ENCODE measurements at places on chromosomes 12 and 14.

DNA sequence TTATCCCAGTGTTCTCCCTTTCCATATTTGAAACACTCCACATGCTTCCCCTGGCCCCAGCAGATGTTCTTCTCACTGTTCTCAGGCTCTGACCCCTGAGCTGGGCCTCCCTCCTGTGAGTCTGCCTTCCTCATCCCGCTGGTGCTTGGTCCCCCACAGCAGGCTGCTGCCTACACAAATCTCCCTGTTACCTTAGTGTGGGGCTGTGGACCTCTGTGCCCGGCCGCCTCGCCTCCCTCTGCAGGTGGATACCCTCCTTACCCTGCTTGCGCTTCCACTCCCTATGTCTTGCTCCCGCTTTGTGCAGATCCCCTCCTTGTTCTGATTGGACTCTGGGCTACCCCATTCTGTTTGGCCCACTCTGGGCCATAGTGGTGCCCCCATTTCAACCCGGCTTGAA is 6.9 kb downstream of the DERA start:
- DNase-seq, result no peak

GRCh38 chr14:31029016-31029970 is 3.1 kb upstream of the STRN3 start:
- no peak for DNase-seq

DNA sequence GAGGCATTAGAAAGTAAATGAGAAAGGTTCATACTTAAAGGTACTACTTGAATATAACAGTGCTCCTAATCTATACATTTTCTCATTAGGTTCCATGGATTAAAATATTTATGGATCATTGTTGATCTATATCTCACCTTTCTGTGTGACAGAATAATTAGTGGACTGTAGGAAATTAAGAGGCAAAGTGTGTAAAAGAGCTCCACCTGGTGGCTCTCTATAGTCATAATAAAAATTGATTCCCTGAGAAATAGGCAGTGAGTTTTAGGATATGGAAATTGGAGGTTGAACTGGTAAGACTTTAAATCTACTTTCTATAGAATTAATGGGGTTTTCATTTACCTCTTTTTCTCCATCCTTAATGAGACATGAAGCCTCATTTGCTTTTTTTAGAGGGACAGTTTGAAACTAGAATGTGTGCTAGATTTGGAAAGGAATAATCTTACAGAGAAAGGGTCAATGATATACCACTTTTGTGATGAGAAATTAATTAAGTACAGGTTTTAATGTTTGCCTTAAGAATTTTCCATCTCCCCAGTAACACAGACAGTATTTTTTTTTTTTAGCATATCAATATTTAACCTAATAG is 11.8 kb upstream of the DERA start:
- no peak for DNase-seq

DNA sequence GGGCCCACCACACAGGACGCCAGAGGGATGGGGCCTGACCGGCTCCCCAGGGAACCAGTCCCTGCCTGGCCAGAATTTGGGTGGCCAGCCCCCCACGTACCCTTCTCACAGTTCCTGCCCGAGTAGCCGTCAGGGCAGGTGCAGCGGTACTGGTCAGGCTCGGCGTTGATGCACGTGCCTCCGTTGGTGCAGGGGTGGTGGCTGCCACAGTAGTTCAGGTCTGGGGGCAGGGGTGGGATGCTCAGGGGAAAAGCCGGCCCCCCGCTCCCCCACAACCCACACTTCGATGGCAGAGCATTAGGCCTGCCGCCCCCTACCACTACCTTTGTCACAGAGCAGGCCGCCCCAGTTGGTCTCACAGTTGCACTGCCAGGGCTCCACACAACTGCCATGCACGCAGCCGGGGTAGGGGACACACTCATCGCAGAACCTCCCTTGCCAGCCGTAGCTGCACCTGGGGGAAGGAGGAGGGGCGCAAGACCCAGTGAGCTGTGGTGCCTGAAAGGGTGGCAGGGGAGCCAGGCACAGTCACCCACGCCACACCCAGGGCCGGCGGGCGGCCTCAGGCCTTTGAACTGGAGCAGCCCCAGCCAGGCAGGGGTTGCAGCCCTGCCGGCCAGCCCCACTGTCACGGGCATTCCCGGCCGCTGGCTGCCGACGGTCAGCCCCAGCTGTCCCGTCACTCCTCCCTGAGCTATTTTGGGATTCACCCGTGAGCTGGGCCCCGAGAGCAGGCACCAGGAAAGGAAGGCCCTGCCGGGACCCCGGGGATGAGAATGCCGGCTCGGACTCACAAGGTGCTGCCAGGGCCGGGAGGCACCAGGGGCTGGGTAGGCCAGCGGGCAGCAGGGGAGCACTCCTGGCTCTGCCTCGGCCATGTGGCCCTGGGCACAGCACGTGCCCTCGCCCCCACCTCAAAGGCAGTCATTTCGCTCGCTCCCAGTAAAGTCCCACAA is 16.5 kb downstream of the JAG2 start:
- no peak for DNase-seq

DNA sequence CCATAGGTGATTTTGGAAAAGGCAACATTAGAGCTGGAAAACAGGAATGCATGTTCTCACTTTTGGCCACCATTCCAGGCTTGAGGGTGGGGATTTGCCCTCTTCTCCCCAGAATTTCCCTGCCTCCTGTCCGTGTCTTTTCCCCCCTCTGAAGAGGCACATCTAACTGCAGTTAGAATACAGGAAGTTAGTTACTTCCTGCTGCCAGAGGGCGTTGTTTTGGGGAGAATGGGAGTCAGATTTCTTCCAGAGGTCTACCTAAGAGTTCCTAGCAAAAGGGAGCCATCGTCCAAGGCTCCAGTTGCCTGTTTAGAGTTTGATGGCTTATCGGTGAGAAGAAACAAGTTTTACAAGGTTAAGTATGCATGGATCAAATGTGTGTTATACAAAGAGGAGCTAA is 112.8 kb upstream of the IGF1 start:
- no peak for DNase-seq

GRCh38 chr12:111685322-111685810 is 390 bp downstream of the BRAP start:
- no peak for DNase-seq

GRCh38 chr12:108786450-108786849 is 55.1 kb upstream of the CORO1C start:
- DNase-seq, result no peak

- DNase-seq, result peak; percentile 1
Measured at GRCh38 chr12:91857813-91858542, 287.7 kb downstream of the BTG1 start.

DNA sequence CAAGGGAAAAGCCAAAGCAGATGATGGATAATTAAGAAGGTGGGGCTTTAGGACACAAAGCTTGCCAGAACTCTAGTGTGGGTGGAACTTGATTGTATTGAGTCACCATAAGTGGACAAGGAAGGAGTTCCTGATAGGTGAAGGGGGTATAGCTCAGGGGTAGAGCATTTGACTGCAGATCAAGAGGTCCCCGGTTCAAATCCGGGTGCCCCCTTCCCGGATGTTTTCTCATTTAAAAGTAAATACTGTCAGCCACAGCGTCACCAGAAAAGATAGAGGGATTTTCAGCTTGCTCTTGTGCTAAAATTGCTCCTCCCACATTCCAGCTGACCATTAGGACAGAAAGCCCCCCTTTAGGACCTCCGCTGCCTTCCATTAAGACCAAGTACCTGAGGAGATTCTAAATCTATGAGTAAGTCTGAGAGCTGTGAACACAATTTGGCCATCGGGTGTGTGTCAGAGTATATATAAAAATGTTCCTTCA is 36.6 kb downstream of the DCAF4 start:
- no peak for DNase-seq

DNA sequence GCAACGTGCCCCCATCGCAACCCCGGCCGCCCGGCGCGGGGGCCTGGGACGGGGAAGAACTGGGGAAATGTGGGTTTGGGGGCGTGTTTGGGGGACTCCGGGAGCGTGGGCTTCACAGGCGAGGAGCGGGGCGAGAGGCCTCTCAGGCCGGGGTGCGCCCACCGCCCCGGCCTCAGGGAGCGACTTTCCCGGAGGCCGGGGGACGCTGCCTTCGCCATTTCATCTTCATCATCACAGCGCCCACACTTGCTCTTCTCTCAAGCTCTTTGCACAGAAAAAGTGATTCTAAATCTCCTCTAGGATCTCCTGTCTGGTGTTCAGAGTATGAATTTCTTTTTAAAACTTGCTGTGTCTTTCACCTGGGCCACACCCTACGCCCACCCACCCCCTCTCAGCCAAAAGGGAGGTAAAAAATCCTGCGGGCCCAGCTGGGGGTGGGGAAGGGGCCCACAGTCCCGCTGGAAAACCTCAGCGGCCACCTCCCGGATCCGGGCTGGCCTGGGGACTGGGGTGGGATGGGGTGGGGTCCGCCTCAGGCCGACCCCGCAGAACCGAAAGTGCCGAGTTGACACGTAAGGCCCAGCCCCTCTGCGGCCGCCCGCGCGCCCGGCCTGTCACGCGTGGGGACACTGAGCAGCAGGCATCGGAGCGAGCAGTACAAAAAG is 7.4 kb downstream of the CDKN1B start:
- no peak for DNase-seq

DNA sequence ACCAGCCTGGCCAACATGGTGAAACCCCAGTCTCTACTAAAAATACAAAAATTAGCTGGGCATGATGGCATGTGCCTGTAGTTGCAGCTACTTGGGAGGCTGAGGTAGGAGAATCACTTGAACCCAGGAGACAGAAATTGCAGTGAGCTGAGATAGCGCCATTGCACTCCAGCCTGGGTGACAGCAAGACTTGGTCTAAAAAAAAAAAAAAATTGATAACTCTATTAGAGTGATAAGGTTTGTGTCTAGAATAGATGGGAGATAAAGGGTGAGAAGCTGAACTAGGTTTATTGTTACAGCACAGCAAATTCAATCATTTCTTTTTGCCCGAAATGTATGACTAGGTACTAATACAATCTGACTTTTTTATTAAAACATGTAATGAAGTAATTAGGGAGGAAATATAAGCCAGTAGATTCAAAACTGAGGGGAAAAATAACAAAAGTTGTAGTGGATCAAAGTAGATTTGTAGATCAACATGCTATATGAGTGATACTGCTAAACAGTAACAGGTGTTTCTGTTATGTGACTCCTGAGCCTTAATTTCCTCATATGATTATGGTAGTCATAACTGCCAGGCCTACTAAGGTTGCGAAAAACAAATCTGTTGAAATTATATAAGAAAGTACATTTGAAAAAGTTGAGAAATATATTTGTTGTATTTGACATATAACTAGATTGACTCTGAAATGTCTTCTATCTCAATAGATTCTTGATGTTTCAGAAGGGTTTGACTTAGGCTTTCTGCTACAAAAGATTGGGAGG is 83.6 kb downstream of the WNK1 start:
- no peak for DNase-seq

DNA sequence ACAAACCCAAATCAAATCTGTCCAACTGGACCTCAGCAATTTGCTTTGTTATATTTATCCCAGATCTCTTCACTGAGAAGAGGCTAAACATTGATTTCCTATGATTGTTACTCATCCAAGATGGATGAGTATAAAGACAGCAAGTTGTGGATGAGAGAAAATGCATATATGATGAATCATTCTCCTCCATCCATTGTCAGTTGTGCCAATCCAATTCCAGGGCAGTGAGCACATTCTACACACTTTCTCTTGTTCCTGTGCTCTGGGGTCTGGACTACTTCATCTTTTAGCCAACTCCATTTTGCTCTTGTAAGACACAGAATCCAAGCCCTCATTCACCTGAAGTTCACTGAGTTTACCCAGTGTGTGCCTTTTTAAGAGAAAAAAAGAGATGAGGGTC is 105.7 kb downstream of the GCH1 start:
- DNase-seq, result no peak

- DNase-seq, result no peak
Measured at GRCh38 chr12:62799766-62800406, 135.1 kb downstream of the PPM1H start.

- DNase-seq, result no peak
Measured at GRCh38 chr14:68953196-68953555, 25.9 kb downstream of the ACTN1 start.

GRCh38 chr14:79453276-79453675 is 758.0 kb downstream of the DIO2 start:
- no peak for DNase-seq

- DNase-seq, result no peak
Measured at GRCh38 chr12:125614058-125614457, 548.8 kb downstream of the AACS start.

DNA sequence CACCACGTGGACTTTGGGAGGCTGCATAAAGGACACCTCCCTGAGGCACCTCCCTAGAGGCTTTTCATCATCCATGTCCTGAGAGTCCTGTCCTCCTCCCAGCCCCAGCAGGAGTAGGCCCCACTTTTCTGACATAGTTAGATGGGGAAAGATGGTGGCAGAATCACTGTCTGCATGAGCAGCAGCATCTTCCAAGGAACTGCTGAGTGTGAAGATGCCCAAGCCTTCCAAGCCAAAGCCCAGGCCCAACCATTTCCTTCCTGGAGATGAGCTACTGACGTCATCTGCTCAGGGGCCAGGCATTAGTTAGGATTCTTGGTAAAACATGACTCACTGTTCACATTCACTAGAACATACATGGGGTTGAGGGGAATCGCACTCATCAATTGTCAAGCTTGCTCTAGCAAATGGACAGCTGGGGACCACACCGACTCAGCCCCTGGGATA is 37.3 kb downstream of the VDR start:
- no peak for DNase-seq

GRCh38 chr12:69480698-69481097 is 10.5 kb downstream of the FRS2 start:
- DNase-seq, result no peak

GRCh38 chr12:93098077-93098476 is 169.0 kb upstream of the EEA1 start:
- DNase-seq, result no peak

GRCh38 chr14:20350860-20351259 is 7.4 kb downstream of the PARP2 start:
- no peak for DNase-seq

DNA sequence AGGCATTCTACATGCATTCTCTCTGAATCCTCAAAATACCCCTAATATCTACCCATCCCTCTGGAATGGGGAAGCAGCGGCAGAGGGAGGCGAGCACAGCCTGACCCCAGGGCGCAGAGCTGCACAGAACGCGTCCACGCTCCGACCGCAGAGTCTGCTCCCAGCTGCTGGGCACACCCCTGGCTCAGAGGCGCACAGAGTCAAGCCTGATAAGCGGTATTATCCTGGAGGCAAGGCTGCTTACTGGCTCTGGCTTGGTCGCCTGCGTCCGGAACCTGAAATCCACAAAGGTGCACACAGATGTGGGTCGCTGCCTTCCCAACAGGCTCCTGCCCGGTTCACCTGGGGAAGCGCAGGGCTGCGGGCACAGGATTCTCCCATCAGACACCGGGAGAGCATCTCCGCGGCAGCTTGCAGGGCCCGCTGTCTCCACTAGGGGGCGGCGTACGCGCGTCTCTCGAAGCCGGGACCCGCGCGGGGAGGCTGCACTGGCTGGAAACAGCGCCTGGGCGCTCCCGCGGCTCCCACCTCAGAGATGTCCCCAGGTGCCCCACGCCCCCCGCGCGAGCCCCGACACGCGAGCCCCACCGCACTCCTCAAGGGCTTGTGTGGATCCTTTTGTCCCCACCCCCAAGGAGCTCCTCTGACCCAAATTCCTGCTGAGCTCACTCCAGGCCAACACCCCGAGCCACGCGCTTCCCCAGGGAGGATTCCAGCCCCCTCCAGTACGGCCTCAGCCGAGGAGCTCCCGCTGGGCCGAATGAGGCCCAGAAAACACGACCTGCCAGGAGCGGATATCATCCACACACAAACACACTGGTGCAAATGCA is 120.1 kb upstream of the FZD10 start:
- no peak for DNase-seq
